A549 treated with RU486 at 1 μM for 4 hours (cell line): ENCODE measurements at places on chromosomes 12 and 14. TPM values are rescaled to one million over a fixed set of nuclear protein-coding genes. Genes with fewer than 3 reads are reported as not detected.

The CDK17 gene
- 13.1 to 22.1 TPM (median 14.9 TPM) in 5 replicates for total RNA-seq

The DNAJC22 gene
- 17.9 to 22.7 TPM (median 21.7 TPM) in 5 replicates for total RNA-seq

The MTRFR gene
- 13.9 to 21.5 TPM (median 16.6 TPM) in 5 replicates for total RNA-seq

The REM2 gene
- 0.22 to 0.46 TPM (median 0.37 TPM) in 5 replicates for total RNA-seq

The WNT1 gene
- total RNA-seq: 0.18 TPM in 1 of 5 replicates, not detected in the others

The CLEC9A gene
- total RNA-seq: not detected in 5 replicates

The SLC6A15 gene
- 1.9 to 4.3 TPM (median 3.8 TPM) in 5 replicates for total RNA-seq

The PRB2 gene
- not detected in 5 replicates for total RNA-seq

The TEAD4 gene
- total RNA-seq: 38.4 to 47.9 TPM (median 46.8 TPM) in 5 replicates

The AMIGO2 gene
- 100 to 188 TPM (median 178 TPM) in 5 replicates for total RNA-seq

The SIX1 gene
- total RNA-seq: 4.3 to 10.1 TPM (median 9.5 TPM) in 5 replicates

The PAPLN gene
- 5.3 to 8.8 TPM (median 8.4 TPM) in 5 replicates for total RNA-seq

The SYNDIG1L gene
- not detected in 5 replicates for total RNA-seq
